ENCODE measurements at places on chromosomes 2 and 18. TPM values are rescaled to one million over a fixed set of nuclear protein-coding genes. Genes with fewer than 3 reads are reported as not detected.

Gene RALBP1
- 43.5 TPM for polyA plus RNA-seq

Gene CCDC121
- polyA plus RNA-seq: 5.1 TPM

Gene ERICH2
- 0.56 TPM for polyA plus RNA-seq

Gene NDC80
- polyA plus RNA-seq: 8.9 TPM

Gene SP140
- polyA plus RNA-seq: 0.85 TPM

Gene SLC19A3
- 0.67 TPM for polyA plus RNA-seq

- DNase-seq: no peak
Observed at GRCh38 chr2:173412628-173413027, 58.0 kb downstream of the CDCA7 start.

DNA sequence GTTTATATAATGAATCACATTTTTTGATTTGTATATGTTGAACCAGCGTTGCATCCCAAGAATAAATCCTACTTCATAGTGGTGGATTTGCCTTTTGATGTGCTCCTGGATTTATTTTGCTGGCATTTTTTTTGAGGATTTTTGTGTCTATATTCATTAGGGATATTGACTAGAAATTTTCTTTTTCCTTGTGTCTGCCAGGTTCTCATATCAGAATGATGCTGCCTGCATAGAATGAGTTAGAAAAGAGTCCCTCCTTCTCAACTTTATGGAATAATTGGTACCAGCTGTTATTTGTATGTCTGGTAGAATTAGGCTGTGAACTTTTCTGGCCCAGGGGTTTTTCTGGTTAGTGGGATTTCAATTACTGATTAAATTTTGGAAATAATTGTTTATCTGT lies 457.4 kb upstream of the DSEL start:
- DNase-seq: no peak

DNA sequence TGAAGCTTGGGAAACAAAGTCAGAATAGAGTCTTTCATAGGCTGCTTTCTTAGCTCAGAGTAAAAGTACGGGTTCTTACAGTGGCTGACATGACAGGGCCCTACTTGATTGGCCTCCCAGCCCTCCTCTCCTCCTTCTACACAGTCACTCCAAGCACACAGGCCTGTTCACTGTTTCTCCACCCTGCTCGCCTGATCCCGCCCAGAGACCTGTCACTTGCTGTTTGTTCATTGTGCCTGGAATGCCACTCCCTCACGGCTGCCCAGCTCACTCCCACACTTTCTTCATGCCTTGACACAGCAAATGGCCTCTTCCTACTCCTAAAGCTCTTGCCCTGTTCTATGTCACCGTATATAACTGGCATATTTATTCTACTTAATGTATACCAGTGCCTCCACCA lies 104.8 kb downstream of the MAP4K4 start:
- DNase-seq: no peak

DNA sequence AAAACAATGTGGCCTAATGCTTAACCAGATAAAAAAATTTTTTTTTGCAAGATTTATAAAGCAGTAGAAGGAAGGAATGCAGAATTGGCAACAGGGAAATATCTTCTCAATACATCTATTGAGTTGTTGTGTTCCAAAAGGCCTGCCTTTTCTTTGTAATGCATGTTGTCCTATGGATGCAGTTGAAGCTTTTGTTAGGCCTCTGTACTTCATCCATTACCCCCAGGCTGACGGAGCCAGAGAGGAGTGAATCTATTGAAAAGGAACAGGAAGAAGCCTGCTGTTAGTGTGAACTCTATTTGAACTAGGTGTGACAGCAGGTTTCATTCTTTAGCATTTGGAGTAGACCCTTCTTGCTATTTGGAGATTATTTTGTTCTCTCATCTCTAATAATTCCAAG lies 56.5 kb downstream of the MTX2 start:
- no peak for DNase-seq

GRCh38 chr2:208033701-208034502 lies 8.6 kb upstream of the PLEKHM3 start:
- no peak for DNase-seq

DNA sequence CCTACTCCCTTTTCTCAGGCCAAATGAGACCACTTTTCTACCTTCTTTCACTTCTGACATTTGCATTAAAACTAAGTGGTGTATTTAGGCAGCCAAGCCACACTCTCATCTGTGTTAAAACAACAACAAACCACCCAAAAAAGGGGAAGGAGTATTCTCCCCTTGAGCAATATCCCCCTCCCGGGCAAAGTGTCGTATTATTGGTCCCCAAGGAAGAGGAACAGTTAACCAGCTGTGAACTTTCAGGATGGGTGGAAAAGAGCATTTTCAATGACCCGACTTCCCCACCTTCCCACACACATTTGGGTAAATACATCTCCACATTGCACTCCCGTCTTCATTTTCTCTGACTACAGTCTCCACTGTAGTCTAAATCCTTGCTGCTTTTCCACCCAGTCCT lies 44.3 kb downstream of the FEZ2 start:
- no peak for DNase-seq

GRCh38 chr2:129302561-129303183 lies 676.8 kb upstream of the RAB6C start:
- no peak for DNase-seq

DNA sequence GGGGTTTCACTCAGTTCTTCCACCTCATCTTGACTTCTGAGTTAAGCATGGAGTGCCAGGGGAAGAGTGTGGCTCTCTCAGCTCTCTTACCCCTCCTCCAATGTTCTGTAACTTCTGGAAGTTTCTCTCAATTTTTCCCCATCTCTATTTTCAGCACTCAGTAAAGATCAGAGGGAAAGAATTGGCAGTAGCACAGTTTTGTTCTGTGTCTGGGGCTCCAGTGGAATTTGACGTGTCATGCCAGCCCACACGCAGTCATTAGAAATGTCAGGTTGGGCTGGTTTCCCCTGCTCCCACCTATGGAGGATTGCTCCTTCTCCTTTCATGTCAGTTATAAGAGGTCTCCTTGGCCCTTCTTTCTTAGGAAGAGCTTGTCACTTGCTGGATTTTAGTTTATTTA lies 104.6 kb upstream of the COL3A1 start:
- peak; percentile 43 for DNase-seq

DNA sequence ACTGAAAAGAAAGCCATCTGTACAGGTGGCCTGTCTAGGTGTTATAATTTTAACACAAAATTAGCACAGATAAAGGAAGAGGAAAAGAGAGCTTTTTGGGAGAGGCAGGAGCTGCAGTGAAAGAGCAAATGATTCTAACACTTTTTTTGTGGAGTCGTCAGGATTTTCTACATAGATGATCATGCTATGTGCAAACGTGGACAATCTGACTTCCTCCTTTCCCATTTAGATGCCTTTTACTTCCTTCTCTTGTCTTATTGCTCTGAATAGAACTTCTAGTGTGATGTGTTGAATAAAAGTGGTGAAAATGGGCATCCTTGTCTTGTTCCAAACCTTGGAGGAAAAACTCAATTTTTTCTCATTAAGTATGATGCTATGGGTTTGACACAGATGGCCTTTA lies 334.5 kb downstream of the NBAS start:
- DNase-seq: no peak

DNA sequence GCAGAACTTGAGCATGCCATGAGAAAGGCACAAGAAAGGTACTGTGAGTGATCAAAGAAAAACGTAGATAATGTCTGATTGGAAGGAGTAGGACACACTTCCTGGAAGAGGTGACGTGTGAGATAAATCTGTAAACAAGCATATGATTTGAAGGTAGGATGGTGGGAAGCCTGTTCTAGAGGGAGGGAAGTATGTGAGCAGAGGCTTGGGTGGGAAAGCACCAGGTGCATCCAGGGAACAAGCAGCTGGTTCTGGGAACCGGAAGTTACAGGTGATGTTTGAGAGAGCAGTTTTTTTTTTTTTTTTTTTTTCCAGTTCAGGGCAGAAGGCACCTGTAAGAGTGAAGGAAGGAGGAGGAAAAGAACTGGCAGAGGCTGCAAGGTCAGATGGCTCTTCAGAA lies 116.6 kb upstream of the EFEMP1 start:
- no peak for DNase-seq

Data from hindlimb muscle (tissue), 1 donor.